NCI-H1417 (cell line): ENCODE measurements at places on chromosomes 11 and 22.

- DNase-seq, result peak; percentile 27
These were observed 82.5 kb upstream of the SORL1-AS1 start for GRCh38 chr11:121535129-121535796.

DNA sequence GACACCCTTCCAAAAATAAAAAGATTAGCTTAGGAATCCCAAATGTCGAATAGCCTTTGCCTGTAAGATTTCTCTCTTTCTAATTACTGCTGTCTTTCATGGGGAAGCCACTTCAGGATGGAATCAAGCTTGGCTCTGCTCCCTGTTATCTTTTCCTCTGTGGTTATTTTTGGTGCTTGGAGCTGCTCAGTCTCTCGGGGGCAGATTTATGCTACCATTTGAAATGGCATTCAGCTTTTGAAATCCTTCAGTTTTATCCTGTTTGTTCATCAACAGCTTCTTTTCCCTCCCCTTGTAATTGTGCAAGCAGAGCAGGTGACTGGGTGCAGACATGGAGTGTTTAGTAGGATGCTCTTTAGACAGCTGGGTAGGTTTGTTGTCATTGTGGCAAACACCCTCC, 111.0 kb downstream of the DBX1 start:
- DNase-seq, result no peak

DNA sequence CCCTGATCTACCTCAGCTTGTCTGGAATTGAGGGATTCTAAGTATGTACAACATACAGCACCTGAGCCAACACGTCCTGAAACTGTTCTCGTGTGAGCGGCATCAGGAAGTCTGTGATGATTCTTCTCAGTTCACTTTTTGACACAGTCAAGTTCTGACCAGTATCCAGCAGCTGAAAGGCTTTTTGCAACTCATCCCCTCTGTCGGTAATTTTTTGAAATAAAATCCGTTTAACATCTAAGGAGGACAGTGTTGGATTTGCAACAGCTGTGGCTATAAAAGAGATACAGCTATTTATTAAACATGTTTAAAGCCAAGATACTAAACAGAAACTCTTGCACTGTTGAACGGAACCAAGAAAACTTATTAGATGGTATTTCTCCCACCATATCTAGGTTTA, 39.3 kb downstream of the EFCAB6 start:
- no peak for DNase-seq

DNA sequence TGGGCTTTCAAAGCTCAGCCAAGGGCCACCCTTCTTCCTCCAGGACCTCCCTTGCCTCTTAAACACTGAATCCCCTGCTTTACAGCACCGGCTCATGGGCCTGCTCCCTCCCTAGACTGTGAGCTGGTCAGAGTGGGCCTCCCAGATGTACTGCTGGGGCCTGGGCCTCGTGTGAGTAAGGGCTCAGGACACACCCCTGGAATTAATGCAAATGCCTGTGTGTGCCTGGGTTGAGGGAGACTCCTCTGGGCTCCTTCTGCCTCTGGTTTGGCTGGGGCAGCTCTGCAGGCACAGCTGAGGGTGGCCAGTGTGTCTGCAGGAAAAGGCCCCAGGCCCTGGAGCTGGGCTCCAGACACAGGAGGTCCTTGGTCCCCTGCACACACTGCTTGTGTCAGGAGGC, 24.2 kb downstream of the ALX4 start:
- DNase-seq, result no peak

DNA sequence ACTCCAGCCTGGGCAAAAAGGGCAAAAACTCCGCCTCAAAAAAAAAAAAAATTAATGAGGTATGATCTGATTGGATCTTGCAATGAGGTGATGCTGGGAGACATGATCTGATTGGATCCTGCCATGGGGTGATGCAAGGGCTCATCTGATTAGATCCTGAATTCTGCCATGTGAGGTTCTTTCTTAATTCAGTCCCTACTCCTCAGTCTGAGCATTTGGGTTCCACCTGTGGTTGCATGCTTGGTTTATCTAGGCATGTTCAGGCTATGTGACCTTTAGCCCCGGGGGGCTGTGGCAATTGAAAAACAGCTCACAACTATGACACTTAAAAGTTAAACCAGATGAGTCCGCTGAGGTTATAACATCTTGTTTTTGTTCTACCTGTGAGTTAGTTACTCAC, 4.8 kb upstream of the TRIM6 start:
- no peak for DNase-seq

GRCh38 chr22:27952091-27952490, 33.0 kb upstream of the PITPNB start:
- DNase-seq, result no peak

DNA sequence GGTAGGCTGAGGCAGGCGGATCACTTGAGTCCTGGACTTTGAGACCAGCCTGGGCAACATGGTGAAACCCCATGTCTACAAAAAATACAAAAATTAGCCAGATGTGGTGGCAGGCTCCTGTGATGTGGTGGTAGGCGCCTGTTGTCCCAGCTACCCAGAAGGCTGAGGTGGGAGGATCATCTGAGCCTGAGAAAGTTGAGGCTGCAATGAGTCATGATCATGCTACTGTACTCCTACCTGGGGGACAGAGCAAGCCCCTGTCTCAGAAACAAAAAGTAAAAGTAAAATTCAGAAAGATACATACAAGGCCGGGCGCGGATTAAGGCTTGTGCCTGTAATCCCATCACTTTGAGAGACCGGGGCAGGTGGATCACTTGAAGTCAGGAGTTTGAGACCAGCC, 6.3 kb downstream of the LDHAL6A start:
- DNase-seq, result no peak
